HFFc6 (cell line): ENCODE measurements at places on chromosomes 5 and 9. TPM values are rescaled to one million over a fixed set of nuclear protein-coding genes. Genes with fewer than 3 reads are reported as not detected.

Gene SPINK1
- total RNA-seq = not detected in 3 replicates

Gene IL3
- total RNA-seq = not detected in 3 replicates

Gene PCDHA1
- total RNA-seq = 0.12 to 0.24 TPM (median 0.22 TPM) in 3 replicates

Gene NPDC1
- 118 to 182 TPM (median 173 TPM) in 3 replicates for total RNA-seq

Gene NDUFS4
- total RNA-seq = 93.7 to 113 TPM (median 97.7 TPM) in 3 replicates

Gene TNFSF15
- total RNA-seq = 0.05 TPM in 1 of 2 replicates, not detected in the other

Gene MLLT3
- total RNA-seq = 20.4 to 23.1 TPM (median 22.4 TPM) in 3 replicates

Gene SPDL1
- 75.3 to 112 TPM (median 97.0 TPM) in 3 replicates for total RNA-seq

DNA sequence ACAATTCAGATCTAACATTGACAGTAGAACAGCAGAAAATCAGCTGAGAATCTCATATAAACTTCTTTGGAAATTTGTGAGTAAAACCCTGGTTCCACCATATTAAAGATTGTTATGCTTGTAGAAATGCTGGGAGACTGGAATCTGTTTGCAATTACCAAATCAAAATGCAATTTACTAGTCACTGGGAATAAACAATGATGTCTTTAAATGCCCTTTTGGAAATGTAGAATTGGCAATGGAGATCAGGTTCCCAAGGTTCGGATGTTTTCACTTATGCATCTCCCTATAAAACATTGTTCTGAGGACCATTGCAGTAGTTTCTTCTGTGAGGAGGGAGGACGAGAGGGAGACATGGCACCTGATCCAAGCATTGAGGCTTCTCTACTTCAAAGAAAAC lies 384.4 kb downstream of the TMEM167A start:
- no peak overlapping the region for H3K4me3 ChIP-seq
- DNase-seq = no peak
- H3K27ac ChIP-seq = no peak overlapping the region
- H3K4me1 ChIP-seq = no peaks in the 10 kb centered on the region
- H3K36me3 ChIP-seq = no peaks in the 10 kb centered on the region

DNA sequence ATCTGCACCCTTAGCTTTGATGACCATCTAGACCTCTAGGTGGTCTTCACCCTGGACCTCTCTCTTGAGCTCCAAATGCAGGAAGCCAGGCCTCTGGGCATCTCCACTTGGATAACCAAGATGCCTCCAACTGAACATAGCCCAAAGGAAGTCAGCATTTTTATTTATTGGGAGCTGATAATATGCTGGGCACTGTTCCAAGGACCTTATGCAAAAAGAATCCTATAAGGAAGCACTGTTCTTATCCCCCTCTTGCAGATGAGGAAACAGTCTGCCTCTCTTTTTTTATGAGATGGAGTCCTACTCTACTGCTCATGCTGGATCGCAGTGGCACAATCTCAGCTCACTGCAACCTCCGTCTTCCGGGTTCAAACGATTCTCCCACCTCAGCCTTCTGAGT lies 219.9 kb downstream of the CDK5RAP2 start:
- H3K27me3 ChIP-seq = peaks cover 2% of the 10 kb centered on the region; the same call in 1 of the 2 replicates
- H3K4me3 ChIP-seq = no peak overlapping the region
- no peak overlapping the region for H3K27ac ChIP-seq
- H3K36me3 ChIP-seq = peaks cover 3% of the 10 kb centered on the region; the same call in 1 of the 2 replicates

- no peak for DNase-seq
- H3K27ac ChIP-seq = no peak overlapping the region
- H3K36me3 ChIP-seq = no peaks in the 10 kb centered on the region
- H3K4me1 ChIP-seq = no peaks in the 10 kb centered on the region
- peaks cover 5% of the 10 kb centered on the region for H3K27me3 ChIP-seq
- H3K4me3 ChIP-seq = no peak overlapping the region
These were observed 156.4 kb upstream of the IRX4 start for GRCh38 chr5:2039180-2039531.

DNA sequence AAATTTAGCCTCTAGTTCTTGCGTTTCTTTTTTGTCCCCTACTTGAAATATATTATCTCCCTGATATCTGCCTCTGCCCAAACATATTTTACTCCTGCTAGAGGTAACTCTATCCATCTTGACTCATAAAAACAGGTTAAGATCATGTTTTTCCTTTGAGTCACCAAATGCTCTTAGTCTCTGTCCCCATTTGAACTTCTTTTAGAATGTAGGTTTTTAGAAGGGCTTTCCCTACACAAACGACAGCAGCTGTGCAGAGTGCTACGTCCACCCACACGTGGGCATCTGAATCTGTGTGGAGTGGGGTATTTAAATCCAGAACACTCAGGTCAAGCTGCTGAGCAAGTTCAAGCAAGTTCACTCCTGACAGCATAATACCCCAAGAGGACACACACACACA lies 2.2 kb downstream of the HSD17B3 start:
- no peak overlapping the region for H3K27ac ChIP-seq
- DNase-seq = no peak
- no peak overlapping the region for H3K4me3 ChIP-seq
- H3K36me3 ChIP-seq = peaks cover 4% of the 10 kb centered on the region; the same call in 1 of the 2 replicates

GRCh38 chr9:38240051-38240450 lies 152.5 kb upstream of the ALDH1B1 start:
- no peak for DNase-seq
- H3K27ac ChIP-seq = no peak overlapping the region
- no peak overlapping the region for H3K4me3 ChIP-seq
- H3K36me3 ChIP-seq = no peaks in the 10 kb centered on the region
- H3K27me3 ChIP-seq = peaks cover 21% of the 10 kb centered on the region

DNA sequence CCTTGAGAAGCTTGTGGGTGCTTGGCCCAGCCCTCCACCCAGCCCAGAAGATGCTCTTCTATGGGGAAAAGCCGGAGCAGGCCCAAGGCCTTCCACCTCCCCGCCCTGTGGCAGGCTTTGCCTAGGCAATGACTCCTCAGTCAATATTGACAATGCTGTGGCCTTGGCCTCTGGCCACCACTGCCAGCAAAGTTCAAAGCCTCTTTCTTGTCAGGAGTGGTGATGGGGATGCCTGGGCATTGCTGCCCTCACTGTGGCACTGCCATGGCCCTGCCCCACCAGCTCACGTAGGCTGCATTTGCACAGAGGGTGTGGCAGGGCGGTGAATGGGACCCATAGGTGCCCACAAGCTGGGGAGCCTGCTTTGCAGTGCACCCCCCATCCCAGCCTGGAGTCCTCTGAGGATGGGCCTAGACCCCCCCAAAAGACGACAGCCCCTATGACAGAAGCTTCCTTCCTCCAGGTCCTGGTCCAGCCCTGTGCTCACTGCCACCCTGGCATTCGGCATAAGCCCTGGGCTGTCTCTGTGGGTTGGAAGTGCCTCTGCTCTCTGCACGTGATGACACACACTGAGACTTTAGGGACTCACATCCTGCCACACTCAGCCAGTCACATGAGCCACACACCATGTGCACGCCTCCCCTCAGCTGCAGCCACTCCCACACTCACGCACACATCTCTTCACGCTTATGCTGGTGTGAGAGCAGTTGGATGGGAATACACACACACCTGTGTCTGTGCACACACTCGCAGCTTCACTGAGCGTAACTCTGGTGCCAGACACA lies 31.1 kb downstream of the MORN5 start:
- H3K4me3 ChIP-seq = no peak overlapping the region
- DNase-seq = peak; percentile 41
- no peak overlapping the region for H3K27ac ChIP-seq
- H3K4me1 ChIP-seq = peaks cover 19% of the 10 kb centered on the region
- H3K36me3 ChIP-seq = no peaks in the 10 kb centered on the region

GRCh38 chr9:133100506-133101355 lies 20.3 kb downstream of the RALGDS start:
- no peak overlapping the region for H3K27ac ChIP-seq
- no peaks in the 10 kb centered on the region for H3K4me1 ChIP-seq
- no peak for DNase-seq
- H3K4me3 ChIP-seq = no peak overlapping the region
- peaks cover 3% of the 10 kb centered on the region; the same call in 1 of the 2 replicates for H3K27me3 ChIP-seq
- H3K36me3 ChIP-seq = peaks cover 32% of the 10 kb centered on the region

GRCh38 chr5:159097784-159098602 lies 1.7 kb downstream of the EBF1 start:
- DNase-seq = no peak
- peaks cover 34% of the 10 kb centered on the region for H3K27me3 ChIP-seq
- peaks cover 38% of the 10 kb centered on the region for H3K4me1 ChIP-seq
- no peaks in the 10 kb centered on the region for H3K36me3 ChIP-seq

GRCh38 chr5:35777358-35778087 lies 79.2 kb upstream of the IL7R start:
- no peaks in the 10 kb centered on the region for H3K36me3 ChIP-seq
- H3K27me3 ChIP-seq = no peaks in the 10 kb centered on the region
- peak; percentile 83 for DNase-seq
- no peak overlapping the region for H3K27ac ChIP-seq
